Heart right ventricle (tissue), 16 donors: ENCODE measurements at places on chromosomes 4 and X. TPM values are rescaled to one million over a fixed set of nuclear protein-coding genes. Genes with fewer than 3 reads are reported as not detected.

COL25A1 gene
- total RNA-seq, result 1.1 TPM

GRCh38 chr4:133802359-133803140 lies 399.0 kb downstream of the PABPC4L start:
- no peaks in the 10 kb centered on the region for H3K36me3 ChIP-seq
- H3K27ac ChIP-seq, result no peak overlapping the region
- H3K27me3 ChIP-seq, result no peaks in the 10 kb centered on the region
- DNase-seq, result no peak

DNA sequence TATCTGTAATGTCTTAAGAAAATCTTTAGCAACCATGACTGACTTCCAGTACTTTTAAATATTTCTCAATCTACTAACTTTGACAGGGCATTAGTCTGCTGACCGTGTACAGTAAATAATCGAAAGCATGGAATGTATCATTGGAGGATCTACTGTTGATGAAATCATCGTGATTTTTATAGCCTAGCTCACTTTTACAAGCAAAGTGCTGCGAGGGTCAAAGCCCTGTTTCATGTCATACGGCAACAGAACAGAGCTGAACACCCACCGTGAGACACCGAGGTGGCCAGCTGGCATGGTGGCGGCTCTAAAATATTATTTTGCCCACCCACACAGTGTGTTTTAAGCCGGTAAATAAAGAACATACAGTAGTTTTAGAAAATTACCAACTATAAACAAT lies 679.3 kb downstream of the FAT4 start:
- H3K36me3 ChIP-seq, result no peaks in the 10 kb centered on the region
- no peak overlapping the region for H3K27ac ChIP-seq
- DNase-seq, result no peak
- H3K4me1 ChIP-seq, result peaks cover 3% of the 10 kb centered on the region
- H3K4me3 ChIP-seq, result no peak overlapping the region
- H3K27me3 ChIP-seq, result no peaks in the 10 kb centered on the region

- no peaks in the 10 kb centered on the region for H3K27me3 ChIP-seq
- H3K4me1 ChIP-seq, result no peaks in the 10 kb centered on the region
- DNase-seq, result no peak
- no peaks in the 10 kb centered on the region for H3K36me3 ChIP-seq
Measured at GRCh38 chr4:137378821-137379220, 153.5 kb downstream of the PCDH18 start.

F8A3 gene
- total RNA-seq, result 7.5 TPM
